ENCODE measurements at places on chromosomes 4 and X.

DNA sequence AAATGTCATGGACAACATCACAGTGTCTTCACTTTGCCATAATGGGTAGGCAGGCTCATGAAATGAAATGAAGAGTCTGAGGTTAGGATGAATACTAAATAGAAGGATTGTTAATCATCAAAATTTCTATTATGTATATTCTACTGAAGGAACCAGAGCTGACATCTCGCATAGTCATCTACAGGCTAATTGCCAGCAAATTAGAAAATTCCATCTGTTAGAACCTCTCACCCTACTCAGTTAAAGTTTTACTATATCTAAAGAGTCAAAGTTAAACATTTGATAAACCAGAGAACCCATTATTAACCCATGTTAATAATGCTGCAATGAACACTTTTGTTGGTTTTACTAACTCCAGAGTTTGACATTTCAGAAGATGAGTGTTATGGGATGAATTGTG is 114.6 kb downstream of the ARHGAP6 start:
- no peak for DNase-seq

- DNase-seq, result no peak
Measured at GRCh38 chr4:55736605-55737183, 82.9 kb upstream of the EXOC1L start.

DNA sequence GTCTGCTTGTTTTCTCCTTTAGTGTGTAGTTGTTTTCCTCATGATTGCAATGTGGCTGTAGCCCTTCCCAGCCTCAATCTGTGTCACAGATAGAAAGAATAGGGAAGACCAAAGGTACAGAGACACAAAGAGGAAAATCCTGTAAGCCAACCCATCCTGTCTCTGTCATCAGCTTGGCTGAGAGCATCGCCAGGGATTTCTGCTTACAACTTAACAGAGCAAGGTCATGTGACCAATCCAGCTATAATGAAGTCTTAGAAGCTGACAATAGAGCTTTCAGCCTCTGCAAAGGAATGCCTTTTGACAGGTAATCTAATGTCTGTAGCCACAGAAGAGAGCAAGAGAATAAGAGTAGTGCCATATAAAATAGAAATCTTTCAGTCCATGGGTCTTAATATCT is 1598.0 kb upstream of the AGA start:
- DNase-seq, result no peak

DNA sequence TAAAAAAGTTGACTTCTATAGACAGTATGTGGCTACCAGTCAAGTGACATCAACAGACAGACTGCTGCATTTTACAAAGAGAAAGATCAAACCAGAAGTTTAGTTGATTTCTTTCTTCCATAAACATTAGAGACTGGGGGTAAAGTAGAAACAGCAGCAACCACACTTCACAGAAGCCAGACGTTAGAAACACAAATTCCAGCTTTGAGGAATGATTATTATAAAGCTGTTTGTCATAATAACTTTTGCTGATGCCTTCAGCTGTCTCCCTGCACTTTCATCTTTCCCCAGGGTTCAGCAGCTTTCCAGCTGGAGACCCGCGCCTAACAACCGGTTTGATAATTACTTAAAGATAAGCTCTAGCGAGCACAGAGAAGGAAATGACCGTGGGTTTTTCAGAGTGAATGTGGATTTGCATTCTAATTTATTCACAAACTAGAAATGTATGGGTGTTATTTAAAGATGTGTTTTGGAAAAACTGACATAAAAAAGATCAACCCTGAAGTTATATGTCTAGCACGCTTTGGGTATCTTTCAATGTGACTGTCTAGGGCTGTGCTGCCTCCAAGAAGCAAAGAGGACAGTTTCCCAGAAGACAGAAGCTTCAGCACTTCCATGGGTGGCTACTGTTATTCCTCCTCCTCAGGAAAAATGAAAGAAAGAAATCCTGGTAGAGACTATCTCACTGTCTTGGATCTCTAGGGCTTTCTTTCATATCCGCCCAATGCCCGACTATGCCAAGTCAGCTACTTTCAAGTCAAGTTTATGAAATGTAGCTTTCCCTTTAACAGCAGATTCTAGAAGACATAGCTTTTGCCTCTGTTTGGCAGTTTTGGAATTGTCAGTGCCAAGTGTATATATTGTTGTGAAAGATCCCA is 15.0 kb upstream of the ENAM start:
- DNase-seq, result no peak

GRCh38 chr4:130071746-130072145 is 975.8 kb downstream of the C4orf33 start:
- DNase-seq, result no peak

- DNase-seq, result no peak
Measured at GRCh38 chr4:65370709-65371108, 299.6 kb downstream of the EPHA5 start.

- DNase-seq, result no peak
Measured at GRCh38 chrX:153628665-153629064, 18.3 kb upstream of the DUSP9 start.

GRCh38 chr4:140150636-140150885 is 3.4 kb downstream of the MAML3 start:
- no peak for DNase-seq

DNA sequence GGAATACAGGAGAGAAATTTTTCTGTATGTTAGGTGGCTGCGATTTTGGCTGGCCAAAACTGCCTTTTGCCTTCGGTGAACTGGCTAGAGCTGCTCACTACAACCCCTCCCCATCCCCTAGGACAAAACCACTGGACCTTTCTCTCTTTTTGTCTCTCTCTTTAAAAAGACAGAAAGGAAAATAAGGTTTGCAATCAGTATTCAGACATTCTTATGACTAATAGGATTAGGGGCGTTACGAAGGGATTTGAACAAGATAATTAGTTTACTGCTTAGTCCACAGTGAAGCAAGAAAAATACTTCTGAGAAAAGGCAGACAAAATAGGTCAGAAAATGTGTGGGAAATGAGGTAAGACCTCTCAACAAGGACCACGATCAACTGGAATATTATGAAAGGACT is 180.4 kb downstream of the SLIT2 start:
- DNase-seq, result no peak

Measured in NCI-H2029 (cell line).